ENCODE measurements at places on chromosomes 1 and 21. TPM values are rescaled to one million over a fixed set of nuclear protein-coding genes. Genes with fewer than 3 reads are reported as not detected.

The NPR1 gene
- total RNA-seq: 32.5 TPM

DNA sequence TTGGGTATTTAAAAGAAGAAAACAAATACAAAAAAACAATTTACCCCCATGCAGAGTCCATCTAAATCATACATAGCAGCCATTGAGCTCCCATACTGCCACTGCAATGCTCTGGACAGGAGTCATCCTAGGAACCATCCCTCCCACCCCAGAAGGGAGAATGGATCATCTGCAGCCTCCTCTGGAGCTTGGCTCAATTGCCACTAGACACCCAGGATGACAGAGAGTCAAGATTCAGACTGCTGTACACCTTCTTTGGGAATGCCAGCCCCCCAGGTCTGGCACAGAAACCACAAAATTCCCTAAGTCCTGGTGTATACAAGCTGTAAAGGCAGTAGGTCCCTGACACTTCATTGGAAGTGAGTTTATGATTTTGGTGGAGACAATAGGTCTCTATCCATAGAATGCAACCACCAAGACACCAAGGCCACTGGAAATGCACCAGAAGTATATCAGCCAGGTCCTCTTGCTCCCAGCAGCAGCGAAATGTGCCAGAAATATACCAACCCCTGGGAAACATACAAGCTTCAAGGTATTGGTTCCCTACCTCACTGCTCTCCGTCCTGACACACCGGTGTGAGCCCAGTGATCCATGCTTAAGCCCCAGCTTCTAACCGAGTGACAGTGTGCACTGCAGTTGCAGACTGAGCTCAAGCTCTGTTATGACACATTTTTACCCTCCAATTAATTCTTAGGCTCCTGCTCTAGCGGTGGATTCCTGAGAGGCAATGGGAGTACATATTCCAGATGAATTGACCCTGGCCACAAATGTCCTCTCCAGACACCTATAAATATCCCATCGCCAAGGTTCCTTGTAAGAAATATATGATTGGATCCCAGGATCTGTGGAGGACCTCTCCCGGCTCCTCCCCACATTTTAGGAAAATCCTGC is 4.4 kb downstream of the TAL1 start:
- DNase-seq: no peak

DNA sequence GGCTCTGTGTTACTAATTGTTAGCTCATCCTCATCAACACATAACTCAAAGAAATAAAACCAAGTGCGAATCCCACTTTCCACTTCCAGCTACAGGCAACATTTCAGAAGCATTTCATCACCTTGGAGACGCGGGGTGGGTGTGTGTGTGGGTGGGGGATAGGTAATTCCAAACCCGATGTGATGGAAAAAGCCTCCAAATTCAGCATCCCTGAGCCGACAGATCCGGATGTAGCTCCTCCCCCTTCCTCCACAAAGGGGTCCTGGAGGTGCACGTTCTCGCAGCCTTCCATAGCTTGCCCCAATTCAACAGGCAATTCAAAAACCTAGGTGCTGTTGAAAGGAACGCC is 486 bp downstream of the HSPA13 start:
- DNase-seq: no peak

DNA sequence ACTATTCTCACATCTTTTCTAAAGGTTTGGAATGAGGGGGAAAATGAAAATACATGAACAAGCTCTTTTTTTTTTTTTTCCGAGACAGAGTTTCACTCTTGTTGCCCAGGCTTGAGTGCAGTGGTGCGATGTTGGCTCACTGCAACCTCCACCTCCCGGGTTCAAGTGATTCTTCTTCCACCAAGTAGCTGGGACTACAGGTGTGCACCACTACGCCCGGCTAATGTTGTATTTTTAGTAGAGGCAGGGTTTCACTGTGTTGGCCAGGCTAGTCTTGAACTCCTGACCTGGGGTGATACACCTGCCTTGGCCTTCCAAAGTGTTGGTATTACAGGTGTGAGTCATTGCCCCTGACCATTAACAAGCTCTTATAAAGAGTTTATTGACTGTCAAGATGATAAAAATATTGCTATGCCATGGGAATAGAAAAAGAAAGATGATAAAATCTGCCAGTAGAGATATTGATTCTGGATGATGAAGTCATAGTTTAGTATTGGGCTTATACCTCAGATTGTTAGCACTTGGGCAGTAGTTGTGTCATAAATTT is 36.6 kb downstream of the INKA2 start:
- no peak for DNase-seq

The PTPRC gene
- total RNA-seq: 171 TPM

GRCh38 chr1:203526572-203526971 is 32.6 kb downstream of the OPTC start:
- no peak for DNase-seq

The OR2T35 gene
- total RNA-seq: not detected

The EDARADD gene
- 0.57 TPM for total RNA-seq

DNA sequence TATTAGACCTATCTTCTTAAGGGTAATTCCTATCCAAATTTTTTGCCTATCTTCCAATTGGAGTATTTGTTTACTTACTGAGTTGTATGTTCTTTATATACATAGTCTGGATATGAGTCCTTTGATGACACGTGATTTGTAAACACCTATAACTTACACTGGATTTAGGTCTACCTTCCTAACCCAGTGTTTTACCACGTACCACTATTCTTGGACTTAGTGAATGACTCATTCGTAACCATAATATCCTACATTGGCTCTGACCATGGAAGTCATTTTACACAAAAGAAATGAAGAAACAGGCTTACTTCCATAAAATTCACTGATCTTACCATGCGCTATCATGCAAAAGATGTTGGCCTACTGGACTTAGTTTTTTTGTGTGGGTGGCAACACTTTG is 23.9 kb upstream of the ZZZ3 start:
- DNase-seq: no peak

DNA sequence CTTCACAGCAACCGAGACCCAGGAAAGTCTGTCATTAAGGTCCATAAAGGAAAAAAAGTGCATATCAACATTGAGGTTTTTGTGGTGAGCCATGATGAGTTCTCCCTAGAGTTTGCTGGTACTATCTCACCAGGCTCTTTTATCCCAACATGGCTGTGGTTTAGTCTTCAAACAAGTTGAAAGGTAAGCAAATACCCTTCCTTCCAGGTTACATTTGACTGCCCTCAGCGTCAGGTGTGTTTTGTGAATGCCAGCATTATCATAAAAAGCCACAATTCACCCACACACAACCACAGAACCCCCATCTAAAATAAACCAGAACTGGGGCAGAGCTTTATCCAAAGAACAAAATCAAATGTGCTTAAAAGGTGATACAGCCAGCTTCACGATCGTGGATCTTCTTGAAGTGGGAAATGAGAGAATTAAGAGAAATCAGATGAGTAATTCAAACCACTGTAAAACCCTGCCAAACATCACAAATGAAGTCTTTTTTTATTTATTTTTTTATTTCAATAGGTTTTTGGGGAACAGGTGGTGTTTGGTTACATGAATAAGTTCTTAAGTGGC is 64.7 kb downstream of the SETD4 start:
- DNase-seq: no peak

The NPHS2 gene
- not detected for total RNA-seq

DNA sequence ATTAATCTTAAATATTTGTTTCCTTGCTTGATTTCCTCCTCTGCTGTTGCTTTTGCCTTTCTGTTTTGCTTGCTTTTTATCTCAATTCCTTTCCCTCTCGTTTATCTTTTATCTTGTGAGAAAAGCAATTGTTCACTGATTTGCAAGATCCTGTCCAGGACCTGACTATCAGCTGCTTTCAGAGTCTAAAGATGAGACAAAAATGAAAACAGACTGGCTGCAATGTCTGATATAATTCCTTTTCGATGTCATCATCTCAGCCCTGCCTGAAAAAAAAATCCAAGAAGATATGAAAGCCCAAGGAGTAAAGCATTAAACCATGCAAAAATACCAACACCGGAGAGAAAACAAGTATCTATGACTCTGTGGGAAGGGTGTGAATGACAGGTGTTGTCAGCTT is 225.5 kb downstream of the PATJ start:
- DNase-seq: no peak

The KCNE2 gene
- not detected for total RNA-seq

- DNase-seq: no peak
Observed at GRCh38 chr1:110565565-110565964, 40.6 kb downstream of the KCNA2 start.

DNA sequence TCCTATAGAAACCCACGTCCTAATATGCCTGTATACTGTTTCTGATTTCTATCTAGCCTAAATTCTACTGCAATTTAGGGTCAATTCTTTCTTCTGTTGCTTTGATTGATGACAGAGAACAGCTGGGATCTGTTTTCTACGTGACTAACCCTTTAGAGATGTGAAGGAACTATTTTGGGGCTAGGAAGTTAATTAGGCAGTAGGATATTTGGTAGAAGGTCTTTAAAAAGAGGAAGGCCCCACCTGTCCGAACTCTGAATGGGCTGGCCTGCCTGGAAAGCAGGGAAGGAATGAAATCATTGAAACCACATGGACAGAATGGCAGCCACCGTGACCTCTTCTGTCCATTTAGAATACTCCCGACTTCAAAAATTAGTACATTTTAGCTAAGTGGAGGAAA is 21.0 kb downstream of the EIF2D start:
- DNase-seq: no peak

- DNase-seq: no peak
Observed at GRCh38 chr1:20507248-20507563, 745 bp downstream of the MUL1 start.

GRCh38 chr1:164361927-164362326 is 197.1 kb upstream of the PBX1 start:
- no peak for DNase-seq

The MIS18A gene
- 3.3 TPM for total RNA-seq

GRCh38 chr1:244114892-244115291 is 63.8 kb downstream of the ZBTB18 start:
- DNase-seq: no peak

The UBL4B gene
- not detected for total RNA-seq

Measured in upper lobe of left lung (tissue), 6 donors.